ENCODE measurements at places on chromosomes 7 and 10.

GRCh38 chr10:10854725-10855124 is 162.9 kb upstream of the CELF2 start:
- DNase-seq, result no peak

DNA sequence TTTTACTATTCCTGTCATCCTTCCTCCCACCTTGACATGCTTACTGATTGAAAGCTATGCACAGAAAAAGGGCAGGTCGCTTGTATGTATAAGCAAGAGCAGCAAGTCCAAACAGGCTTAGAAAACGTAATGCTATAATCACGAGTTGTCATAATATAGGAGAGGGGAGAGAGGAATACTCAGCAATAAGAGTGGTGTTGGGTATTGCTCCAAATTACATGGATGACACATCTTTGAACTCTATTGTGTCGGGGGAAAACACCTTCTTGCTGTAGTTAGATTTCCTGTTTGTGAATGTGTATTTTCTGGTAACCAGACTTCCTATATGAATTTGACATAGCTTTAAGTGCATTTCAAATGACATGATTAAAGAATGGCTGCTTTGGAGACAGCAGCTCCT is 7.5 kb downstream of the MET start:
- DNase-seq, result no peak

- DNase-seq, result no peak
Observed at GRCh38 chr10:34168439-34168838, 646.7 kb downstream of the PARD3 start.

DNA sequence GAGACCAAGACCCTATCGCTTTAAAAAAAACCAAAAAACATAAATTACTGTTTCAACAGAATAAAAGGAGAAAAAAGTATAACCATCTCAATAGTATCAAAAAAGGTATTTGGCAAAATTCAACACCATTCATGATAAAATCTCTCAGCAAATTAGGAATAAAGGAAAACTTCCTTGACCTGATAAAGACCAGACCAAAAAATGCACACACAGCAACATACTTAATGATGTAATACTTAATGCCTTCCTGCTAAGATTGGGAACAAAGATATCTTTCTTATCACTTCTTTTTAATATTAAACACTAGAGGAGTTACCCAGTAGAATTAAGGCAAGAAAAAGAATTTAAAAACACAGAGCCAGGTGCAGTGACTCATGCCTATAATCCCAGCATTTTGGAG is 79.3 kb downstream of the CNOT4 start:
- DNase-seq, result no peak

GRCh38 chr7:133190172-133190528 is 62.7 kb upstream of the EXOC4 start:
- no peak for DNase-seq

DNA sequence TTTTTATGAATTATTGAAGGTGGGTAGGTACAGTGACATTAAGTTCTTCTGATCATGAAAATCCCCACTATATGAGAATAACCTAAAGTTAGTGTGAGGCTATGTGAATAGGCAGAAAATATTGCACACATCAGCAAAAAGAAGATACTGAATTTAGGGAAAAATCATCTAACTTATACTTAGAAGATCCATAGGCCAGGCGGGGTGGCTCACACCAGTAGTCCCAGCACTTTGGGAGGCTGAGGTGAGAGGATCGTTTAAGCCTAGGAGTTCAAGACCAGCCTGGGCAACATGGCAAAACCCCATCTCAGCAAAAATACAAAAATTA is 49.5 kb upstream of the ARHGAP12 start:
- DNase-seq, result no peak

GRCh38 chr7:873367-874002 is 2.9 kb upstream of the GET4 start:
- DNase-seq, result peak; percentile 77

DNA sequence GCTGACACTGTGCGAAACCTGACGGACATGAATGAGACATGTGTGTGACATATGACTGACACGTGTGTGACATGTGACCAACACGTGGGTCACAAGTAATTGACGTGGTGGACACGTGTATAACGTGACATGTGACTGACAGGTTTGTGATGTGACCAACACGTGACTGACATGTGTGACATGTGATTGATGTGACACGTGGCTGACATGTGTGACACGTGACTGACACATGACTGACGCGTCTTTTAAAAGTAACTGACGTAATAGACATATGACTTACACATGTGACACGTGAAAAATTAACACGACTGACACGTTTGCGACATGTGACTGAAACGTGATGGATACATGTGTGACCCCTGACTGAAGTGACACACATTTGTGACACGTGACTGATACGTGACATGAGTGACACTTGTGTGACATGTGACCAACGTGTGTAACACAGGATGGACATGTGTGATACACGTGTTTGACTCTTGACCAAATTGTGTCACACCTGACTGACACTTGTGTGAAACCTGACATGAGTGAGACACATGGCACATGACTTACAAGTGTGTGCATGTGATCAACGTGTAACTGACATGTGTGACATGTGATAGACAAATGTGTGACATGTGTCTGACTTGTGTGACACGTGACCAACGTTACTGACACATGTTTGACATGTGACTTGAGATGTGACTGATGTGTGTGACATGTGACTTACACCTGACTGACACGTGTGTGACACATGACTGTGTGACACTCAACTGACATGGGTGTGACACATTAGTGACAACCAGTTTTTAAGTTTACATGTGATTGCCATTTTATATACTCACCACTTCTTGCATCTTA is 56.9 kb downstream of the ZNF92 start:
- no peak for DNase-seq

DNA sequence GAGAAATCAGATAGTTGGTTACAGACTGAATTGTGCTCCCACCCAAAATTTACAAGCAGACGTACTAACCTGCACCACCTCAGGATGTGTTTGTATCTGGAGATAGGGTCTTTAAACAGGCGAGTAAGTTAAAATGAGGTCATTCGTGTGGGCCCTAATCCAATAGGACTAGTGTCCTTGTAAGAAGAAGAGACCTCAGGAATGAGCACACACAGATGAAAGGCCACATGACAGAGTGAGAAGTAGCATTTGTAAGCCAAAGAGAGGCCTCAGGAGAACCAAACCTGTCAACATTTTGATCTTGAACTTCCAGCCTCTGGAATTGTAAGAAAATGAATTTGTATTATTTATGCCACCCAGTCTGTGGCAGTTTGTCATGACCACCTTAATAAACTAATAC is 149.5 kb upstream of the VWC2 start:
- DNase-seq, result no peak

GRCh38 chr7:30032310-30033125 is 4.3 kb downstream of the PLEKHA8 start:
- no peak for DNase-seq

- DNase-seq, result no peak
Observed at GRCh38 chr10:33272635-33273034, 61.8 kb downstream of the NRP1 start.

DNA sequence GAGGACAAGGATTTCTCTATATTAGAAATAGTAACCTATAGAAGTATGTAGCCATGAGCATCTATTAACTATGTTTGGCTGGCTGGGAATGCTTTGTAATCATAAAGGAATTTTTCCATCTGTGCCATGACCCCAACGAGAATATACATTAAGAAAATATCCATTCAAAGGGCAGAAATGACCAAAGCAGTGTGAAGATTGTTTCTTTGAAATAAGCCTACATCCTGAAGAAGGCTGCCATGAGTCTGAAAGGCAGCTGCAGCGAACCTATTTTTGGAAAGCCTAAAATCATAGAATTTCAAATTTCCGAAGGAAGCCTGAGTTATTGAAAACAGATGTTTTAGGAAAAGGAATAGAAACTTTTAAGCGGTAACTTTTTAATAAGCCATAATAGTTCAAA is 244.2 kb upstream of the FOXK1 start:
- no peak for DNase-seq

DNA sequence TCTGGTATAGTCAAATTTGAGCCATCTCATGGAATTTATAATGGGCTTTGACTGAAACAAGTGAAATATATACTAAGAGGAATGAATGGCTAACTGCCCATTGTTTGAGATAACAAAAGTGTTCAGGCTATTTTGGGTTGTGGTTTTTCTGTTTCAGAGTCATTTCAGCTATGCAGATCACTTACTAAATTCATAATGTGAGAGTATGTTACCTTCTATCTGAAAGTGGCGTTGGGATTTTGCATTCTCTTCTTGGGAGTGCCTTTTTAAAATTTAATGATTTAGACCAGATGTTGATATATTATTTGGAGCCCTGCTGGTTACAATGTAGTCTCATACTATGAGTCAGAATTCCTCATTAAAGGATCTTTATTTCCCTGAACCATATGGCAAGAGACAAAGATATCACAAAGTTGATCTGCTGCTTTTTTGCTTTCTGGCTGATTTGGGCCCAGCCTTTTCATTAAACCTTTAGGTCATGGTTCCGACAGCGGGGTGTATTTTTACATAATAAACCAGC is 10.4 kb downstream of the VCL start:
- DNase-seq, result peak; percentile 80

DNA sequence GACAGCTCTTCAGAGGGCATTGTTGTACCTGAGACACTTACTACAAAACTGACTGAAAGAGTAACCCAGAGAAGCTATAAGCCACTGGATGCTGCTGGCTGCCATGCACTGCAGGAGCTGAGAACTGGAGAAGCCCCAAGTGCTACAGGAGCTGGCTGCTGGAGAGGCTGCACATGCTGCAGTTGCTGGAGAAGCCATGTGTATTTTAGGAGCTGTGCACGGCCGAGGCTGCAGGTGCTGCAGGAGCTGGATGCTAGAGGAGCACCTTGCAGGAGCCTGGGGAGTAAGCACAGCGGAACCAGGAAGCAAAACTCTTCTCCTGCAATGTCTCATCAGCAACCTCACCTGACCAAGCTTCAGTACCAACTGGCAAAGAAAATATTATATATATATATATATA is 45.5 kb downstream of the STEAP1B start:
- DNase-seq, result no peak

DNA sequence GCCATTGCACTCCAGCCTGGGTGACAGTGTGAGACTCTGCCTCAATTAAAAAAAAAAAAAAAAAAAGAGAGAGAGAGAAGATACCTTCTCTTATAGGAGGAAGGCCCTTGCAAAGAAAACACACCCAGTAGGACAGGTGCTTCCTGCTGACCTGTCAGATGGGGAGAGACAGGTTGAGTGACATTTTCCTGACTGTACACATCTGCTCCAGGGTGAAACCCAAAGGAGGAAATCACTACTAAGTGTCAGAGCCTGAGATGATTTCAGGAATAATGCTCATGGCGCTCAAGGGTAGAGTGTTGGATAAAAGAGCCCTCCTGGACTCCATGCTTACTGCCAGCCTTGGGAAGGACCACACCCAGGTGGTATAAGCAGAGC is 1.7 kb upstream of the STN1 start:
- DNase-seq, result no peak

- DNase-seq, result no peak
Observed at GRCh38 chr10:102407425-102408130, 11.0 kb downstream of the PSD start.

DNA sequence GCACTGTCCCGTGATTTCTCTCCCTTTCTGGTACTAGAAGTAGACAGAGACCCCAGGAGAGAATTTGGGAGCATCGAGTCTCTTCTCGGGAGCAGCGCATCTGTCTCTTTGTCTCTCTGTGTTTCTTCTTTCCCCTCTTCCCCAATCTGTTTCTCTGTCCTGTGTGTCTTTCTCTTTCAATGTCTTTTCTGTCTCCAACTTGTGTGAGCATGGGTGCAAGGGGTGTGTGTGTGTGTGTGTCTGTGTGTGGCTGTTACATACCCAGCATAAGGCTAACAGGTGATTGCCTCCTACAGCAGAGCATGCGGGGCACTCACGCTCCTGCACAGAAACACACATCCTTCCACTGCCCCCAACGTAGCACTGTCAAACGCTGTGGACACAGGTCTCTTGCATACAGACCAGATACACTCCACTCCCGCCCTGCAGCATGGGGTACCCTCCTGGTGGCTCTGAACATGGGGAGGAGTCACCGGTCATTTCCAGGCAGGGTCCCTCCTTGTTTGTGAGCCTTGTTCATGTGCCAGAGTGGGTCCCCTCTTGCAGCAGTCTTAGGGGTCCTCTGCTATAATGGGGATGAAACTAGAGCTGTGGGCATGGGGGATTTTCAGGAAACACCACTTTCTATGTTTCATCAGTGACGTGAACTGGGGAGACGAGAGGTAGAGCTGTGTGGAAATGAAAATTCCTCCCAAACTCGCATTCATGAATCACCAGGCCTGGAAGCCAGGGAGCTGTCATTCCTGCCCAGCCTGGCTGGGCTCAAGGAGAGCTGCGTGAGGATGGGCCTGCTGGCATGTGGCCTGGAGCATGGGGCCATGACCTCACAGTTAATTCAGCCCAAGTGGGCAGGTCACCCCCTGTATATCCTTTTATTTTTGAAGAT is 980 bp downstream of the ADAMTS14 start:
- no peak for DNase-seq

DNA sequence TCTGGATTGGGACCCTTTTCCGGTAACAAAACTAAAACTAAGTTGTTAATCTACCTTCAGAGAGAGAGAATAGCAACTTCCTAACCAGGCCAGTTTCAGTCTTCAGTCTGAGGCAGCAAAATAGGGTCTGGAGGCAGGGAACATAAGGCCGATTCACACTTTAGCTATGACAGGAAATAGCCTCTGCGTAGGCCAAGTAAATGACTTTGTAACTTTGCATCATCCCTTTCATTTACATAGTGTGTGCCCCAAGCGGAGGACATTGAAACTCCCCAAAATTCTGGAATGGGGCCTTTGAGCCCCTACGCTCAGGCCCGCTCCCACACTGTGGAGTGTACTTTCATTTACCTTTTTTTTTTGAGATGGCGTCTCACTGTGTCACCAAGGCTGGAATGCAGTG is 1.7 kb upstream of the UPP1 start:
- DNase-seq, result no peak

DNA sequence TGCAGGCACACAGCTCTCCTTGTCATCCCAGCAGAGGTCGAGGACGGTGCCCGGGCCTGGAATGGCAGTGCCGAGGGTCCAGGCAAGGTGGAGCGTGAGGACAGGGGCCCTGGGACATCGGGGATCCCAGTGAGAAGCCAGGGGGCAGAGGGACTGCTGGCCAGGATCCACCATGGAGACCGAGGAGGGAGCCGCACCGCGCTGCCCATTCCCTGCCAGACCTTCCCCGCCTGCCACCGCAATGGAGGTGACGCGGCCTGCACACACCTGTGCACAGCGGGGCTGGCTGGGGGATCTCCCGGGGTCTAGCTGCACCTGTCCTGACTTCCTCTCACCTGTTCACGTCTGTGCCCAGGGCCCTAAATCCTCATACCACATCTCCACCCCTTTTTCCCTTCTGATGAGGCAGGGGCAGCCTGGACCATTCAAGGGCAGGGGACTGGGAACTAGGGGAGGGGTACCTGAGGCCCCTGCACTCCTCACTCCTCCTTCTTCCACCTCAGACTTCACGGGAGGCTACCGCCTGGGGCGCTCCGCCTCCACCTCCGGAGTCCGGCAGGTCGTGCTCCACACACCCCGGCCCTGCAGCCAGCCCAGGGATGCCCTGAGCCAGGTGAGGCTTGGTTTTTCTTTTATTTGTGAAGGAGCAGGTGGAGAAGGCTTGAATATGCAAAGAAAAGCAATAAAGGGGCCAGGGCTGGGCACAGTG is 6.9 kb downstream of the NYAP1 start:
- no peak for DNase-seq

GRCh38 chr7:117605712-117606111 is 125.9 kb downstream of the CFTR start:
- no peak for DNase-seq

All from DMS 273 treated with DMSO at 0.1 percent for 48 hours (cell line).